ENCODE measurements at places on chromosomes 16 and 17.

GRCh38 chr16:52492789-52493357, 54.1 kb downstream of the TOX3 start:
- no peak for DNase-seq

DNA sequence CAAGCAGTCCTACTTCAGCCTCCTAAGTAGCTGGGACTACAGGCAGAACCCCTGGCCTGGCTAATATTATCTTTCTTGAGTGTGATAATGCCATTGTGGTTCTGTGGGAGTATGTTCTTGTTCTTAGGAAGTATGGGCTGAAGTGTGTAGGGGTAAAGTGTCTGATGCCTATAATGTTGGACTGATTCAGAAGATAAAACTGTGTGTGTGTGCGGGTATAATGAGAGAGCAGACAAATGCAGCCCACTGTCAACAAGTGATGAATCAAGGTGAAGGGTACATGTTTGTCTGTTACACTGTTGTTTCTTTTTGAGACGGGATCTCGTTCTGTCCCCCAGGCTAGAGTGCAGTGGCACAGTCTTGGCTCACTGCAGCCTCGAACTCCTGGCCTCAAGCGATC, 127.5 kb downstream of the CLEC16A start:
- no peak for DNase-seq

DNA sequence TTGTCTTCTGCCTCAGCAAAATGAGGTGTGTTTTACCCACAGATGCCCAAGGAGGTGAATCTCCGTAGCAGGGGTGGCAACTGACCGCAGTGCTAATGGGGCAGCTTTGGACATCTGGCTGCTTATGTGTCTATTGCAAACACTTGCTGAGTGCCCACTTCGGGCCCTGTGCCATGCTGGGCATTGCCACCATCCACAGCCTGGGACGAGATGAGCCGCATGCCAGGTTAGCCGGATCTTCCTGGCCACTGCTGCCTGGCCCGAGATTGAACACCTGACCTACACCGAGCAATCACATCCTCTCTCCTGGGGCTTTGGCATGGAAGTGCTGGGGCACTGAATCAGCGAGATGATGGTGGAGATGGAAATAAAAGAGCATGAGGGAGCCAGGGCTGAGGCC, 238.7 kb downstream of the GSG1L start:
- DNase-seq, result no peak

DNA sequence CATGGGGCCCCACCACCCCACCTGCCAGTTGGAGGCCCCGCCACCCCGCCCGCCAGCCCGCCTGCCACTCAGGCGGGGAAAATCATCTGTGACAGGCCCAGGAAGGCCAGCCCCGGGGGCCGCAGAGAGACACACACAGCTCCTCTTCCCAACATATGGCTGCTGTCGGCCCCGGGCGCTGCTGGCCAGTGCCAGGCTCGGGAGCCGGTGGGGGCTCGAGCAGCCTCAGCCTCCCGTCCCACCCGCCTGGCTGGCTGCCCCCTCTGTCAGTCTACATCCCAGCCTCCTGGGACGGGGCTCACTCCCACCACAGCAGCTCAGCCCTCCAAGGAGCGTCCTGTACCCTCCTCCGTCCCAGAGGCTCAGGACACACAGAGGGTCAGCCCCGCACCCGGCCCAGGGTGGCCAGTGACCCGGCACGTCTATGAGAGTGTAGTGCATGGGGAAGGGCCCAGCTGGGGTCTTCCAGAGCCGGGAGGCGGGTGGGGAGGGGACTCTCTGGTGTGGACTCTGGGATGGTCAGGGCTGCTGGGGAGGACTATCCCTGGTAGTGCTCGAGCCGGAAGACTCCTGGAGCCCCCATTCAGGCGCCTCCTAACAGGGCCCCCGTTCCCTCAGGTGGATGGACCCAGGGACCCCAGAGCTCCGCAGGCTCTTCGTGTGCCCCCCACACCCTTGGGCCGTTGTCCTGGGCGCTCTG, 3.6 kb upstream of the PRR35 start:
- no peak for DNase-seq

DNA sequence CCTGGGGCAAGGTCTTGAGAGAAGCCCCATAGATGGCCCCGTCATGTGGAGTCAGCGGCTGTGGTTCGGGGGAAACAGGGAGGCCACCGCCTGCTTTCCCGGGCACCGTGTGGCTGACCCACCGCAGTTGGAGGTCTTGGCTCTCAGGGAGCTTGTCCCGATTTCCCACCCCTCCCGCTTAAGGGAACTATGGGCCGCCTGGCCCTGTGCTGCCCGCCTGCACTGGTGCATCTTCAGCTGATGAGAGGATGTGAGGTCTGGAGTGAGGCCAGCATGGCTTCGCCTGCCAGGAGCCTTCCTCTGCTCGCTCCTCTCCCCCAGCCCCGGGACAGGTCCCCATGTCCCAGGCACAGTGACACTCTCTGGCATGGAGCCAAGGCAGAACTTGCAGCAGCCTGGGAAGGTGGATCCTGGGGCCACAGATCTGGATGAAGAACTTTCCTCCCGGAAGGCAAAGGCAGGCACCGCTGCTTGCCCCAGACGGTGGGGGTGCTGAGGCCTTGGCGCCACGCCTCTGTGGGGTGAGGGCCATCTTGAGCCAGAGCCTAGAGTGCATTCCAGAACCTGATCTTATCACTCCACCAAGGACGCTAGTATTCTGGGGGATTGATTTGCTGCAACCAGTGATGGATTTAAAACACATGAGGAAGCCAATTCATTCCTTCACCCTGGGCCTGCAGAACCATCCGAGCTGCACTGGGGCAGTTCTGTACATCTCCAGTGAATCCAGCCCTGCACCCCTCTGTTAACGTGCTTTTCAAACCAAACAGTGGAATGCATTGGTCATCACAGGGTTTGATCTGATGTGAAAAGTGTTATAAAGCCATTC, 178.6 kb upstream of the TNRC6C start:
- no peak for DNase-seq

DNA sequence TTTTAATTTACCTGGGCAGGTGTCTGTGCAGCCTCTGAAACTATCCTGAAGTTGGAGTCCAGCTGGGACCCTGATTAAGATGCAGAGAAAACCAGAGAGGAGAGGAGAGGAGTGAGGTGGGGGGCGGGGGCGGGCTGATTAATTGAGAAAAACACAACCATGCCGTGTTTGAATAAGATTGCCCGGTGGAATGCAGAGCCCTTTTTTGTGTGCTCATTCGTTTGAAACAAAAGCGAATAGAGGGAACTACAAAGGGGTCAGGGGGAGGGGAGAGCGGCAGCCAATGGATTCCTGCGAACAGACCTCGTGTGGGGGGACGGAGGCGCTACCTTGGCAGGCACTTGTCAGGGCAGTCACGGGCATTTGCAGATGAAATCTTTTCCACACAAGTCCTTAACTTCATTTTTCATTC, 355.8 kb downstream of the SOX9 start:
- no peak for DNase-seq

GRCh38 chr16:67697422-67698185, 21.5 kb downstream of the GFOD2 start:
- DNase-seq, result no peak

- no peak for DNase-seq
Measured at GRCh38 chr17:36727577-36727976, 126.2 kb downstream of the MRM1 start.

GRCh38 chr16:73022534-73022933, 25.4 kb downstream of the ZFHX3 start:
- no peak for DNase-seq

All from immature natural killer cell (primary cell).